Suprapubic skin (tissue), 4 donors: ENCODE measurements at places on chromosomes 5 and 9.

GRCh38 chr5:580436-580835, 31.7 kb upstream of the CEP72 start:
- peak; percentile 48 for DNase-seq

DNA sequence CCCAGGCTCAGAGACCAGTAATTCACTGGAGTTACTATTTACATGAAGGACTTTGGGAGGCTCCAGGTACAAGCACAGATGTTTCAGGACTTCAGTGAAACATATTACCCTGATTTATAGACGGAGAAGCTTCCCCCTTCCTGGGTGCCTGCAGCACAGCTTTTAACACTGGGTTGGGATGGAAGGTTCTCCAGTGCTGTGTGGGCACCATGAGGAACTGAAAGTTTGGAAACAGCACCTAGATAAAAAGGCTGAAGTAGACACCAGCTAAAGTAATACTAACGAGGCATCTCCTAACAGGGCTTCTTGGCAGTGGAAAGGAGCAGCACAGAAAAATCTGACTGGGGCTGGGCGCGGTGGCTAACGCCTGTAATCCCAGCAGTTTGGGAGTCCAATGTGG, 70.7 kb downstream of the GCNT1 start:
- DNase-seq, result no peak

DNA sequence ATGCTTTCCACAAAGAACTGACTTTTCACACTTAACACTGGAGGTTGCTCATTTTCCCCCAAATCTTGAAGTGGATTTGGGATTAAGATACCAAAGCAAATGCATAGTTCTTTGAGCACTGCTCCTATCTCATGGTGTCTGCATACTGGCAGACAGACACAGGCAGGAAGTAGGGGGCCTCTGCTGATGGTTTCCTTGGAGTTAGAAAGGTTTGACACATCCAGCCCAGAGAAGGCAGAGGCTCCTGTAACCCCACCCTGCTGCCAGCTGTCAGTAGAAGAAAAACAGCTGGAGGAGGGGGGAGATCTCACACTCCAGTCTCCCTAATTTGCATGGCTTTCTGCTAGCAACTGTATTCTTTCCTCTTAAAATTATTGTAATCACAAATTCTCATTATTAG, 44.1 kb downstream of the APTX start:
- DNase-seq, result no peak

GRCh38 chr5:128881502-128882018, 83.7 kb upstream of the SLC27A6 start:
- DNase-seq, result no peak

DNA sequence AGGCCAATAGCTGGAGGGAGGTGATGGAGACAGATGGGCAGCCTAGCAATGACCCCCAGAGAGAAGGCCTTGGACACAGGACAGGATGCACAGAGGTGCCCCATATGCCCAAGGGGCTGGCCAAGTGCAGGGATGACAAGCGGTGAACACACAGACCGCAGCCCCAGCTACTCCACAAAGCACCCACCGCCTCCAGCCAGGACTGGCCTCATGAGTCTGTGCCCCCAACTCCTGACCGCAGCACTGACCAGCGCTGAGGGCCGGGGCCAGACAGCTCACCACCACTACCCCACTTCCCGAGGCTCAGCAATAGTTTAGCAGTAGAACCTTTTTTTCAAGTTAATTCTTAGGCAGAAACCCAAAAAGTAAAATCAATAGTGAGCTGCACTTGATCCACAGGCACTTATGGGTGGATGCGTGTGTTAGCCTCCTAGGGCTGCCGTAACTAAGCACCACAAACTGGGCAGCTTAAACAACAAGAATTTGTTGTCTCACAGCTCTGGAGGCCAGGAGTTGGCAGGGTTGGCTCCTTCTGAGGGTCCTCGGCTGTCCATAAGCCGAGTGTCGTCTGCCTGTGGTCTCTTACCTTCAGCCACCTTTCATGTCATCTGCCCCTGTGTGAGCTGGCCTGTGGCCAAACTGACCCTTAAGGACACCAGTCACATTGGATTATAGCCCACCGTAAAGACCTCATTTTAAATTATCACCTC, 14.1 kb downstream of the ROR2 start:
- DNase-seq, result no peak

DNA sequence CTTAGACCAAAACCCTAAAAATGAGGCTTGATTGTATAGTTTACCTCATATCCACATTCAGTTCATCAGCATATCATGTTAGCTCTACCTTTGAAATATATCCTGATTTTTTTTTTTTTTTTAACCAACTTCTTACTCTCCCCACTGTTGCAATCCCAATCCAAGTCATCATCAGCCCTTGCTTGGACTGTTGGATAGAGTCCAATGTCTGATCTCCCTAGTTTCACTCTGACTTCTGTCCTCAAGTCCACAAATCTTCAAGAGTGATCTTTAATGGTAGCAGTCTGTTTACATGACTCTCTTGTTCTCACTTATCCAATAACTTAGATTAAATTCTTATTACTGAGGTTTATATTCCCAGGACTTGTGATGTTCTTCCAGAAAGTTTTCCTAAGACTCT, 30.8 kb downstream of the NAA35 start:
- DNase-seq, result no peak

GRCh38 chr5:57895766-57896165, 413.2 kb upstream of the ACTBL2 start:
- no peak for DNase-seq

DNA sequence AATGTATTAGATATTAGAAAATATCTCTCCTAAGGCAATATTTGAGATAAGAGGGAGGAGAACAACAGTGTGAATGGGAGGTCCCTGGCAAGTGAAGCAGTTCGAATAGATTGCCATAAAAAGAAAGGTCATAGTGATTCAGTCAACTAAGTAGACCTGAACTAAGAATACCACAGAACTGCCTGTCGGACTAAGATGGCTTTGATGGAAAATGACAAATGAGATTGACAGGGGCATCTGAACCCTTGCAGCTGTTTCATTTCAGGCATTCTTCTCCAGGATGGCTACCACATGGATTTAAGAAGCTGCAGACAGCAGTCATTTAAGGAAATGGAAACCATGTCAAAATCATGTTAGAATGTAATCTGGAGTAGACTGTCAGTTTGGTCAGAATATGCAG, 308.4 kb upstream of the MEF2C start:
- DNase-seq, result no peak

DNA sequence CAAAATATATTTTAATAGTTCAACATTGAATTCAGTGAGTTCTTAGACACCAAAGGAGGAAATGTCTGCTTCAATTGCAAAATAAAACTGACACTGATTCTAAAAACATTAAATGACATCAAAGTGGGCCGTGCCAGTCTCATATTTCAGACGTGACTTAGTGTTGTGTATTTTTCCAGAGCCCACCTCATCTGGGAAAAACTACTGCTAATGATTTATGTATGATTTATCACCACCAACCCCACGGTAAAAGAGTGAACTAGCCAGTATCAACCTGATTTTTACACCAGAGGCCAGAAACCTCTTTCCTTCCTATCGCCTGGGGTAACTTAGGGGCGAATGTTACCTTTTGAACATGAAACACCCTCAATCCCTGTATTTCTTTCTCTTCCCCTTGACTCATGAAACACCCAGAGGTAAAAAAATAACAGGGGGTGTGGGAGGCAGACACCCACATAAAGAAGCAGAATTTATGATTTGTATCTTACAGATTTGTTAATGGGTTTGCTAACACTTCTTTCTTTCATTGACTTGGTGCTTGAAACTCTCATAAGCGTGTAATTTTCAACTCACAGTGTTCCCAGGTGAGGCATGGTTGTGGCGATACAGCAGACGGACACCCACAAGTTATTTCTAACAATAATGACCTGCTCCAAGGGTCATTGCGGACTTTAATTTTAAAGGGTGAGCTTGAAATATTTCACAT, 56.4 kb upstream of the FANCC start:
- DNase-seq, result no peak

DNA sequence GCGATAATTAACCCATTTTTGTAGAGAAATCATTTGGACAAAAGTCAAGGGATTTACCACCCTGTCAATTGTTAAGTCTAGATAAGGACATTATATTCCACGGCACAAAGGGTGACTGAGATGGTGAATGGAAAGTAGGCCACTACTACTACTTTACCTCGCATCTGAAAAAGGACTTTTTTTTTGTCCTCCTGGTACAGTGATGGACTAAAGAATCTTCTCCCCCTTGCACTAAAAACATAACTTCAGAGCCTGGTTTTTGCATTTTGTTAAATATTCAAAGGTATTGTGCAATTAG, 147.5 kb downstream of the EBF1 start:
- DNase-seq, result no peak

GRCh38 chr5:147887026-147887627, 8.6 kb downstream of the SCGB3A2 start:
- DNase-seq, result no peak

- no peak for DNase-seq
Observed at GRCh38 chr5:77852514-77853352, 76.6 kb upstream of the TBCA start.

DNA sequence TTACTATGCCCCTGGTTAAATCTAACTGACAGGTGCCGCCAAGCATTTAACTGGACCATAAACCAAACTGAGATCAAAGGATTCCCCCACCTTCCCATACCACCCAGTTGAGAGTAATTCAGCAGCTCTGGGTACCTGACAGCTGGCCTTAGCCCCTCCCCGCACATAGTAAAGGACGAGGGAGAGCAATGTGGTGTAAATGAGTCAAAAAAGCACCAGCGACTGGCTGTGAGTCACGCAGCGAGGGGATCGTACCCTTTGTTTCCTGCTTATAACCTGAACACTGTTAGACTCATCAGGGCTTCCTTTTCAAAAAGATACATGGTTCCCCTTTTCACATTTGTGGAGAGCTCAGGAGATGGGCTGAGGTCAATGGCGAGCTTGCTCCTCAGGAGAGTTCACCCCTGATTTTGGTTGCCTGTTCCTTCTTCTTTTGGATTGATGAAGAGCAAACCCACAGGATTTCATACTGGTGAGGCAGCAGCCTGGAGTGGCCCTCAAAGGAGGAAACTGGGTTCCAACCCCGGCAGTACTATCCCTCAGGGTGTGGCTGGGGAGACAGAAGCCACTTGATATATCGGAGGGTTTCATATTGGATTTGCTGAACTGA, 71.5 kb downstream of the ANKRD33B start:
- peak; percentile 58 for DNase-seq

GRCh38 chr9:26221290-26221689, 543.0 kb upstream of the TUSC1 start:
- no peak for DNase-seq

GRCh38 chr9:86948074-86948929, 996 bp upstream of the GAS1 start:
- peak; percentile 85 for DNase-seq

DNA sequence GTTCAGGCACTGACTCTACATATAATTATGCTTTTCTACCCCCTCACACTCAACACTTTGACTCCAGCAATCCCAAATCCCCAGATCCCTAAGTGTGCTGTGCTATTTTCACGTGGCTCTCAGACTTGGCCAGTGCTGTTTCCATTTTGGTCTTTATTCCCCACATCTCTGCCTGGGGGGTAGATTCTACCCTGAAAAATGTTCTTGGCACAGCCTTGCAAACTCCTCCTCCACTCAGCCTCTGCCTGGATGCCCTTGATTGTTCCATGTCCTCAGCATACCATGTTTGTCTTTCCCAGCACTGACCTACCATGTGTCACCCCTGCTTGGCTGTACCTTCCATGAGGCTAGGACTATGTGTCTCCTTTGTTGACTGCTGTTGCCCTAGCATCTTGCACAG, 43.0 kb downstream of the FXN start:
- no peak for DNase-seq

DNA sequence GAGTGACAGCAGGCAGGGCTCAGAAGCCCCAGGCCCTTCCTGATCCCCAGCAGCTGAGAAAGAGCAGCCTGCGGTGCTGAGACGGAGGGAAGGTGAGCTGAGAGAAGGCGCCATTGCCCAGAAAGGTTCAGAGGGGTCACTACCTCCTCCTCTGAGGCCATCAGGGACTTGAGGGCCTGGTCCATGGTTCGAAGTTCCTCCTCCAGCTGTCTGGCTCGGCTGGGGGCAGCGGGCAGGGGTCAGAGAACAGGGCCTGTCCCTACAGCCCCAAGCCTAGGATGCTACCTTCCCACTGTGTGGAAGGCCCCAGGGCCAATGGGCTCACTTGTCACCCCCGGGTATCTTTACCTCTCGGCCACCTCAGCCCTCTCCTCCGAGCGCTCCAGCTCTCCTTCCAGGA, 4.8 kb downstream of the TPM2 start:
- no peak for DNase-seq

- DNase-seq, result no peak
Observed at GRCh38 chr5:38079620-38080402, 178.5 kb upstream of the EGFLAM start.

DNA sequence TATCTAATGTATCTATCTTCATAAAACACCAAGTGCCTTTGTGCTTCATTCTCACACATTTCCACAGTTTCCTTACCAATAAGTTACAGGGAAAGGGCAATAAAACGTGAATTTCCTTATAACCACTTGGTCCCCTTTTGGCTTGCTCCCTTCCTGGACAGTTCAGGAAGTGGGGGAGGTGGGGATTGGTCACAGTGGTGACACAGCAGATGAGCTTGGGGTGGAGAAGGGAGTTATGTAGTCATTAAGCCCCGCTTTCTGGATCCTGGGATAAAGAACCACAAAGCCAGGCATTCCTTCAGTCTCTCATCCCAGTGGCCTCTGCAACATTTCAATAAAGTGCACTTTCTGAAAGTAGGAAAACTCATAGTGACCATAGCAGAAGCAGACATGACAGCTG, 47.1 kb upstream of the FYB1 start:
- no peak for DNase-seq

DNA sequence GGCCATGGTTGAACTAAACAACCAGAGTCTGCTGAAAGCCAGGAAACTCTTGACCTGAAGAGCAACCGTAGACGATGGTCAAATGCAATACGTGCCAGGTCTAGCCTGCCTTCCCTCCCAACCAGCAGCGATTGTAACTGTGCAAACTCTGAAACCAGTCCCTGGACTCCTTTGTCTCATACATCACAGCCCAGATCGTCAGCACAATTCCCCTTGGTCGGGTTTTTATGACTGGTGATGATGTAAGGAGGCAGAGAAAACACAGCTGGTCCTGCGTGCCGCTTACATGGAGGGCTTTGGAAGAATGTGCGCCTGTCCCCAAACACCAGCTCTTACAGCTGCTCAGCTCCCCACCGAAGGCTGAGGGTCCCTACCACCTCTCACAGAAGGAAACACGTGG, 24.6 kb downstream of the SMIM23 start:
- no peak for DNase-seq
